ENCODE measurements at places on chromosomes 12 and 14.

GRCh38 chr14:69559581-69560011 lies 15.1 kb downstream of the CCDC177 start:
- no peak for DNase-seq

- no peak for DNase-seq
Observed at GRCh38 chr12:116578051-116578450, 18.9 kb downstream of the MAP1LC3B2 start.

DNA sequence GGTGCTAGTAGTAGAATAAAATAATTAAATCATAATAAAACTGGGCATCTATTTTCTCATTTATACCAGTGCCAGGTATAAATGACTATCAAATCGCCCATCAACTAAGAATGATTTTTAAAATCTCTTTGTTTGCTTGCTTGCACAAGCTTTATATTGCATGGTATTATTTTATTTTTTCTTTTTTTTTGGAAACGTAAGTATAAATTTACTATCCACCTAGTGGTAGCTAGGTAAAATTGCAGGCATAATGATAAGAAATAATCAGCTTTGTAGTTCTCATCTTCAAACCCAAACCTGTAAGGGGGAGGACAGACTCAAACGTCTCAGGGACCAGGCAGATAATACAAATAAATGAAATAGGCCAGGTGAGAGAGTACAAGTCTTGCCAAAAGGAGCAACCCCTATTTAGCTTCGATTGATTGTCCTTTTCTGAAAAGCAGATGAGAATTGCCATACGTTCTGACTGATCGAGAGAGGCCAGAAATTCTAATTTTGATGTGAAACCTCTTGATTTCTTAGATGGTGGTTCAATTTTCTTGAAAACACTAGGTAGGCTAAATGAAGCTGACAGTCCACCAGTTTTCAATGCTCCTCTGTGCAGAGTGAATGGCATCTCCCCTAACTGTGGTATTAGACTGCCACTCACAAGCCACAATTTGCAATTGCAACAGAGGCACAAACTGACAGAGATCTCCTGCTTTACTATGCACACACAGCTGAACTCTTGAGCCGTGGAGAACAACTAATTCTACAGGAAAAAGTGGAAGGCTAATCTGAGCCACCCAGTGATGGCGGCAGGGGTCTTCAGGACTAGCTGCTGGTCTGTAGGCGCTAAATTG lies 189.3 kb downstream of the DACT1 start:
- no peak for DNase-seq

- no peak for DNase-seq
Observed at GRCh38 chr14:103711516-103712431, 3.5 kb downstream of the XRCC3 start.

DNA sequence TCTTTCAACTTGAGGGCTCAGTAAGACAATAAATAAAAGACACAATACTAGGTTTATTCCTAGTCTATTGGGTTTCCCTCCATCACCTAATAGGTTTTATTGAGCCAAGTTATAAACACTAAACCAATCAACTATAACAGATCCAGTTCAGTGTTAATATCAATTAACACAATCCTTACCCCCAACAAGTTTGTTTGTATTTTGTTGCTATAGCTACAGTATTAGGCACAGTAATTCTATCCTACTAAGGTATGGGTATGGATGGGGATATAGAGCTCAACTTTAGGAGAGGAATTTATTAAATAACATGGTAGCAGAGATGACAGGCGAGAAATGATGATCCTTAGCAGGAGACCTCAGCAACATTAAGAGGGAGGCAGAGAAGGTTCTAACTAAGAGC lies 13.3 kb downstream of the PPP4R3A start:
- no peak for DNase-seq

DNA sequence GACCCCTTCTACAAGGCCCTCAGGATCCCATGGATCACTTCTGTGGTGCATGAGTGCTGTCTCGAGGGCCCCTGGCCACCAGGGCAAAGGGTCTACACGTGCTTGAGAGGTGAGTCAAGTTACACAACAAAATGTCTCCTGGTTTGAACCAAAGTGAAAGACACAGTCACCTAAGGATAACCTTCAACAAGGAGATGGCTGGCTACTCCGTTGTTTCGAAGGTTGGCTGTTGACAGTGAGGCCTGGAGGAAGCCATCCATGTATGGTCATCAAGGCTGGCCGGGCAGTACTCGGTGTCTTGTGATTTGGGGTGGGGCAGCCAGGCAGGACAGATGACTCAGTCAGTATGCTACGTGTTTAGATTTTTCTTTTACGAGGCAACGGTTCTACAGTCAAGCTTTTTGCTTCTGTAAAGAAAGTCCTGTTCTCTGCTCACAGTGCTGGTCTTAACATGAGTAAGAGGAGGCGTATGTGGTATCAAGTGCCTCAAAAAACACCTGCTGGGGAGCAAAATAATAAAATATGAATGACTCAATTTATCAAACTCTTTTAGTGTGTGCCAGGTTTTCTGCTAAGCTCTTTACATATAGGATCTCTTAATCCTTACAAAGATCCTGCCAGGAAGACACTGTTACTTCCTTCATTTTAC lies 18.0 kb upstream of the NT5DC3 start:
- peak; percentile 64 for DNase-seq

- no peak for DNase-seq
Observed at GRCh38 chr14:34619471-34619870, 10.5 kb downstream of the SNX6 start.

DNA sequence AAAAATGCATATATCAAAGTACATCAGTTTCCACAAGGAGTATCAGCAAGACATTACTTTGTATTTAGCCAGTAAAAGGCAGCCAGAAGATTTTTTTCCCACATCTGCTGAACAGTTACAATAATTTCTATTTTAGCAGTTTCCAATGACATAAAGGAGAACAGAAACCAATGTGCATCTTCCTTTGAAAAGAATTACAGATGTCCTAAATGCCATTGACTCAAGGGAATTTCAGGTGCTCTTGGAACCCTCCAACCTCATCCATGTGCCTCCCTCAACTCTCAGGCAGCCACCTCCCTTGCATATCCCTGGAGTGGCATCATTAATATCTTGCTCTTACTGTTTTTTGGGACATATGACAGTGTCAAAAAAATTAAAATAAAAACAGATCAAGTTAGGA lies 62.2 kb upstream of the ST8SIA1 start:
- DNase-seq, result no peak

- no peak for DNase-seq
Observed at GRCh38 chr12:49961111-49961922, at the start of gene AQP5. TSS of gene AQP5 (plus strand) at chr12:49961872. CDS start at chr12:49962018, 146 bp downstream.

DNA sequence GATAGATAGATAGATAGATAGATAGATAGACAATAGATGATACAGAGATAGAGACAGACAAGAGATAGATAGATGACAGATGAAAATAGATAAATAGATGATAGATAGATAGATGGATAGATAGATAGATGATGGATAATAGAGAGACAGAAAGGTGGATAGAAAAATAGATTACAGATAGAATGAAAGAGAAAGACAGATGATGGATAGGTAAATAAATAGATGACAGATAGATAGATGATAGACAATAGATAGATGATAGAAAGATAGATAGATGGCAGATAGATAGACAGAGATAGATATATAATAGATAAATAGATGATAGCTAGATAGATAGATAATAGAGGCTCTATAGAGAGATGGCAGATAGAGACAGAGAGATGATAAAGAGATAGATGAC lies 523.0 kb downstream of the BCL11B start:
- no peak for DNase-seq

- DNase-seq, result no peak
Observed at GRCh38 chr12:15942475-15942874, 31.3 kb downstream of the DERA start.

DNA sequence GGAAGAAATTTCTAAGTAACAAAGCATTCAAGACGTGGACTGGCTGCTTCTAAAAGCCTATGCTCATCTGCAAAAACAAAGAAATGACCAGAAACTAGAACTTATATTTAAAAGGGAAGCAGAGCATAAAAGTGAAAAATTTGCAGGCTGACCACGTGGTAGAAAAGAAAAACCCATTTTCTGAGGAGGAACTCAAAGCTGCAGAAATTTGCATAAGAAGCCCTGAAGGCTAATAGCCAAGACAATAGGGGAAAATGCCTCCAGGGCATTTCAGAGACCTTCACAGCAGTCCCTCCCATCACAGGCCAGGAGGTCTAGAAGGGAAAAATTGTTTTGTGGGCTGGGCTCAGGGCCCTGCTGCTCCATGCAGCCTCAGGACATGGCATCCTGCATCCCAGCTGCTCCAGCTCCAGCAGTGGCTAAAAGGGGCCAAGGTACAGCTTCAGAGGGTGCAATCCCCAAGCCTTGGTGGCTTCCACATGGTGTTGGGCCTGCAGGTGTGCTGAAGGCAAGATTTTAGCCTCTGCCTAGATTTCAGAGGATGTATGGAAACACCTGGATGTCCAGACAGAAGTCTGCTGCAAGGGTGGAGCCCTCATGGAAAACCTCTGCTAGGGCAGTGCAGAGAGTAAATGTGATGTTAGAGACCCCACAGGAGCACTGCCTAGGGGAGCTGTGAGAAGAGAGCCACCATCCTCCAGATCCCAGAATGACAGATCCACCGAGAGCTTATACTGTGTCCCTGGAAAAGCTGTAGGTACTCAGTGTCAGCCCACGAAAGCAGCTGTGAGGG lies 55.5 kb downstream of the CHGA start:
- no peak for DNase-seq

DNA sequence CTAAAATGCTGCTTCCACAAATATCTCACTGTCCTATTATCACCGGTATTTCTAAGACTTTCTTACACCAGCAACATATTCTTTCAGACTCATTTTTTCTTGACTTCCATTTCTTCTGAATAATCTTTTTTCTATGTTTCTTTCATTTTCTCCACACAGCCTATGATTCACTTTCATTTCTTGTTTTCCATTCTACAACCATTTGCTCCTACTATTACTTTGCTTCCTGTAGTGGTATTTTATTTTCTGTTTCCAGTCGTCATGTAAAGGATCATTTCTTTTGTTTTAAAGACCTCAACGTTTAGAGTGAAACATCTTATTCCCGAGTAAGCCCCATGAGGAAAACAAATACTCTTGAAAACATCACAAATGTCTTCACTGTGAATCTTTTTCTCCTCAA lies 182.2 kb upstream of the MDGA2 start:
- no peak for DNase-seq

- no peak for DNase-seq
Observed at GRCh38 chr12:90922145-90922627, 32.8 kb downstream of the CCER1 start.

DNA sequence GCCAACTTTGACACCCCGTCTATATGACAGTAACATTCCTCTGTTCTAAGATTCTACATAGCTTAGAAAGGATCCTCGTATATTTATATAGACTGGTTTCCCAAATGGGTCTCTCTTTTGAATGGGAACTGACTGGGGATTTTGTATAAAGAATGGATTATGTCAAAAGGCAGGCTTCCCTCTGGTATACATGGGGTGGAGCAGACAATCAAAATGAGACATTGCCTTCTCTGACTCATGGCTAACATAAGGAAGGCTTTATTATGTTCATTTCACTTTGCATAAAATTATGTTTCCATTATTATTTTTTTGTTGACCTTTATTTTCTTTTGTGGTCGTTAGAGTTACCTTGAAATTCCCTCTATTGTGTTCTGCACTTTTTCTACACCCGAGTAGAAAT lies 211.1 kb downstream of the ALG10B start:
- no peak for DNase-seq

DNA sequence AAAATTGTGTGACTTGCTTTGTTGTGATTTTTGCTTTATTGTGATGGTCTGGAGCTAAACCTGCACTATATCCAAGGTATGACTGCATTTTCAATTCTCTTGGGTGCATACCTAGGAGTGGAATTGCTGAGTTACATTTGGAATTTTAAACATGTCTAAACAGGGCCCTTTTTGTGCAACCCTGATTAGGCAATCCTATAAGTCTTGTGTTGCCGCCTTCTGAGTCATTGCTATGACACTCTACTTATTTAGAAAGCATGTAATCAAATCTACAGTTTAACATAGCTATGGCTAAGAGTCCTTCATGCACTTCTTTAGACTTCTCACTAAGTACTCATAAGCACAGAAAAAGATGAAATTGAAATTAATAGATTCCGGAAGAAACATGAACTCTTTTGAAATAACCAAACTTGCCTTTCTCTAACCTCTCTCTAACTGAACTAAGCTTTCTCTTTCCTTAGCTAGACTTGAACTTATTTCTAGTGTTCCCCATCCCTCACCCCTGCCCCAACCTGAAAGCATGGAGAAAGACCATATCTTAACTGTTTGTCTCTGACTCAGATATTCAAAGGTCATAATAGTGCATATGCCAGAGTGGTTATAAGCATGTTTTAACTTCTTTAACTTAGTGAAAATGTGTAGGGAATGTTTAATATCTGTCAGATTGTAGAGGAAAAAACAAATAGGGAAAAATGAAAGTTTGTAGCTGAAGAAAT lies 203.0 kb downstream of the SNAPC1 start:
- no peak for DNase-seq

GRCh38 chr14:98908050-98908449 lies 363.9 kb downstream of the BCL11B start:
- no peak for DNase-seq

DNA sequence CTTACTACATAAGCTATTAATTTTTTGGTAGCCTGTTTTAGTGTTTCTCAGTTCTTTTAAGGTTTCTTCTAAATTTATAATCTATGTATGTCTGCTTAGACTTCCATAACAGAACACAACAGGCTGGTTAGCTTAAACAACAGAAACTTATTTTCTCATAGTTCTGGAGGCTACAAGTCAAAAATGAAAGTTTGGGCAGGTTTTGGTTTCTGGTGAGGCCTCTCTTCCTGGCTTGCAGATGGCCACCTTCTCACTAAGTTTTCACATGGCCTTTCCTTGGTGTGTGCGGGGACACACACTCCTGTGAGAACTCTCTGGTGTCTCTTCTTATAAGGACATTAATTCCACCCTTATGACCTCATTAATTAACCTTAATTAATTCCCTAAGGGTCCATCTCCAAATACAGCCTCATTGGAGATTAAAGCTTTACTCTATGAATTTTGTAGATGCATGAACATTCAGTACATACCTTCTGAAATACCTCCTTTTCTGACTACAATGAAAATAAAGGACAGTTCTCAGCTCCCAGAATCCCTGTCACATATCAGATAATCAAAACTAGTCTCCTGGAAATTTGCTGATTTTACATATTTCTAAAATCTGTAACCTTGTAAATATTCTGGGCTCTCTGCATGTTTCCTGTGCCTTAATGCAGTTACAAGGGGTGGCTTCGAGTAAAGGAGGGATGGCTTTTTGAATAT lies 23.2 kb upstream of the BMAL2 start:
- no peak for DNase-seq

DNA sequence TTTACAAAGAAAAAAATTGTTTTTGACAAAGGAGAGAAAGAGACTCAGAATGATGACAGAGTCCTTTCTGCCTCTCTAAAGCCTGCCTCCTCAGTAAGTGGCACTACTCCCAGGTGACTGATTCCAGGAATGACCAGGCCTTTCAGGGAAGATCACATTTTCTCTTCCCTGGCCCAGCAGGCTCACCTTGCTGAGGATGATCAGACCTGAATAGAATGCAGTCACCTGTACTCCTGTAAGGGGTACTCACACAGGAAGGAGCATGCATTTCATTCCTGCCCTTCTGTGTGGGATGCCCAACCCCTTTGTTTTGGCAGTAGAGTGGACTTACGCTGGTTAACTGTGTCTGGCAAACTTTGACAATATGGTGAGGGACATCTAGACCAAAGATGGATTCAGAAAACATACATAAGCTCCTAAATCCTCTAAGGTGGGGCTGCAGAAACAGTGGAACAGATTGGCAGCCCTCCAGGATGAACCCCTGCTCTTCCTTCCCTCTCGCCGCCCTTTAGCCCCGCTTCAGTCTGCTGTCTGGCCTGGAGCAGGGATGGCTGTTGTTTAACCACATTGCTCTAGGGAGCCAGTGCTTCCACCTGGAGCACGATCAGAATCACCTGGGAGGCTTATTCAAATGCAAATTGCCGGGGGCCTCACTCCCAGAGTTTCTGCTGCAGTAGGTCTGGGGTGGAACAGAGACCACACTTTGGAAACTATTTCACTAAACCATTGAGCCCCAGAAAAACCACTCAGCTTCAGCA lies 29.8 kb downstream of the ERG28 start:
- DNase-seq, result no peak

Measured in Panc1 (cell line).